SK-N-MC (cell line): ENCODE measurements at places on chromosomes 3 and 15.

DNA sequence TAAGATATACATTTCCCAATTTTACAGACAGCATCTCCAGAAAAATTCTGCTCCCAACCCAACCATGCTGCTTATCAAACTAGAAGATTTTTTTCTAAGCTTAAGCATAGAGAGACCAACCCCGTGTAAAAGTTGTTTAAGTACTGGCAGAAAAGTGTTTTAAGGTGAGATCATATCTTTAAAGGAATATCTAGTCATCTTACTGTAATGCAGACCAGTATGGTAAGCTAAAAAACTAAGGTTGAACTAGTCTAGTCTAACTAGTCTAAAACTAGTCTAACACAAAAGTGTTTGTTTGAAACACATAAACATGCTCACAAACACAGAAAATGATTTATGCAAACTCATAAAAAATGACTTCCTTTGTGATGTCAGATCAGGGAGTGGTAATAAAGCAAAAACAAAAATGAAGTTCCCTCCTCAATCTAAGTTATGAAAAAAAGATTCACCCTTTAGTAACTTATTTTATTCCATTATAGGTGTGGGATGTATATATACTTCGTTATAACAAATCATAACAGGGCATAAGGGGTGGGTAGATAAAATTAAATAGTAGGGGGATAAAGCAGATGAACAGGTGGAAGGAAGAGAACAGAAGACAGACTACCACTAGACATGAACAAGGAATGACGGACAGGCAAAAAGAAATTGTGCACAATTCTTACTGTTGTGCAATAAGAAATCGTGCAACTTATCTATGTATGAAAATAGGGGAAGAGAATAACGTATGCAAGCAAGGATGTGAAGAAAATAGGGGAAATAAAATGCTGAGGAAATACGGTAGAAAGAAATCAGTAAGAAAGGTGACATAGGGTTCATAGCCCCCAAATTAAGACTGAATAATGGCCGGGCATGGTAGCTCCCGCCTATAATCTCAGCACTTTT is 10.0 kb downstream of the MYO5A start:
- DNase-seq, result no peak

DNA sequence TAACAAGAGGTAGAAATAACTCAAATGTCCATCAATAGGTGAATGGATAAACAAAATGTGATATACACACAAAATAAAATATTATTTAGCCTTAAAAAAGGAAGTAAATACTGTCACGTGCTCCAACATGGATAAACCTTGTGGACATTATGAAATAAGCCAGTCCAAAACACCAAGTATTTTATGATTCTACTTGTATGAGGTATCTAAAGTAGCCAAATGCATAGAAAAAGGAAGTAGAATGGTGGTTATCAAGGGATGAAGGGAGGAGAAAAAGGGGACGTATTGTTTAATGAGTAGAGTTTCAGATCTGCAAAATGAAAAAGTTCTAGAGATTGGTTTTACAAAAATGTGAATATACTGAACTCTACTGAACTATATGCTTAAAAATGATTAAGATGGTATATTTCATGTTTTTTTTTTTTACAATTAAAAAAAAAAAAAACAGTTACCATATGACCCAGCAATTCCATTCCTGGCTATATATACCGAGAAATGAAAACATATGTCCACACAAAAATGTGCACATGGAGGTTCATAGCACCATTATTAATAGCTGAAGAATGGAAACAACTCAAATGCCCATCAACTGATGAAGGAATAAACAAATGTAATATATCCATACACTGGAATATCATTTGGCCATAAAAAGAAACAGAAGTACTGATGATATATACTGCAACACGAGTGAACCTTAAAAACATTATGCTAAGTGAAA is 29.1 kb upstream of the MAP6D1 start:
- DNase-seq, result no peak

DNA sequence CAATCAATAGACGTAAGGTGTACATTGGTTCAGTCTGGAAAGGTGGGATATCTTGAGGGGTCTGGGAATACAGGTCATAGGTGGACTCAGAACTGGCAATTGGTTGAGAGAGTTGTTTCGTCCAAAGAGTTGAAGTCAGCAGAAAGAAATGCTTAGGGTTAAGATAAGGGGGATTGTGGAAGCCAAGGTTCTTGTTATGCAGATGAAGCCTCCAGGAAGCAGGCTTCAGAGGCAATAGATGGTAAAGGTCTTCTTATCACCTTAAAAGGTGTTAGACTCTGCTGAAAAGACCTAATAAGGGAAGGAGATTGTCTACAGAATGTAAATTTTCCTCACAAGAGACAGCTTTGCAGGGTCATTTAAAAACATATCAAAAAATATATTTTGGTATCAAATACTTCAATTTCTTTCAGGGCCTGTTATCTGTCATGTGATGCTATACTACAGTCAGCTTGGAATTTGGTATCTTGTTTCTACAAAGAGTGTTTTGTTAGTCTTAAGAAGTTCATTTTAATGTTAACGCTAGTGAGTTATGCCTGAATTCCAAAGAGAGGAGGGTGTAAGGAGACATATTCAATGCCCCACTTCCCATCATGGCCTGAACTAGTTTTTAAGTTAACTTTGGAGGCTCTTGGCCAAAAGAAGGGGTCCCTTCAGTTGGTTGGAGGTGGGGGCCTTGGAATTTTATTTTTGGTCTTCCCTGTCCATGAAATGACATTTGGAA is 378.2 kb upstream of the ROBO2 start:
- no peak for DNase-seq

GRCh38 chr3:147415874-147416273 is 6.7 kb downstream of the ZIC1 start:
- DNase-seq, result no peak

DNA sequence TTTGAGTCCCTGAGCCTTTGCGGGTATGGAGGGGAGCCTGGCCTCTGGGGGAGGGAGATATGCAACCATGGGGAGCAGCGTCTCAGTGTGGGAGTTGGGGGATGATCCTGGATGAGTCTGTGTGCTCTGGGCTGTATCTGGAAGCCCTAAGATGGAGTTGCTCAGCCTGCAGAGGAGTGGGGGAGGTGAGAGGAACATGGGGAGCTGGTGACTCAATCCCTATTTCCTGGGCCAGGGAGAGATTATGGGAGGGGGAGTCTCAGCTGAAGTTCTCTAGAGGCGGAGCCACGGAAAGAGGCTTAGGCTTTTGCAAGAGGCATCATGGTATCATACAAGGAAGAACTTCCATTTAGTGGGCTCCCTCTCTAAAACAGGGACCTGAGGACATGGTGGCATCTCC is 59.5 kb upstream of the TMEM115 start:
- no peak for DNase-seq

- DNase-seq, result no peak
Observed at GRCh38 chr15:73225358-73226015, 143.3 kb downstream of the HCN4 start.

- DNase-seq, result no peak
Observed at GRCh38 chr15:42775416-42775815, 38.5 kb upstream of the CDAN1 start.

- DNase-seq, result no peak
Observed at GRCh38 chr3:151593928-151594327, 133.1 kb upstream of the IGSF10 start.

- DNase-seq, result no peak
Observed at GRCh38 chr3:109242187-109242523, 74.2 kb downstream of the DPPA2 start.

- DNase-seq, result no peak
Observed at GRCh38 chr15:36117296-36117787, 462.1 kb upstream of the CDIN1 start.

GRCh38 chr15:66071160-66071920 is 182.2 kb downstream of the MEGF11 start:
- peak; percentile 22 for DNase-seq
